Fibroblast of villous mesenchyme (primary cell): ENCODE measurements at places on chromosomes 6 and 20. TPM values are rescaled to one million over a fixed set of nuclear protein-coding genes. Genes with fewer than 3 reads are reported as not detected.

RAB44 gene
- under 0.01 TPM in 1 of 2 replicates, not detected in the other for total RNA-seq

PROKR2 gene
- total RNA-seq, result not detected in 2 replicates

- DNase-seq, result peak; percentile 23
Observed at GRCh38 chr6:19837511-19838441, 606 bp downstream of the ID4 start.

DNA sequence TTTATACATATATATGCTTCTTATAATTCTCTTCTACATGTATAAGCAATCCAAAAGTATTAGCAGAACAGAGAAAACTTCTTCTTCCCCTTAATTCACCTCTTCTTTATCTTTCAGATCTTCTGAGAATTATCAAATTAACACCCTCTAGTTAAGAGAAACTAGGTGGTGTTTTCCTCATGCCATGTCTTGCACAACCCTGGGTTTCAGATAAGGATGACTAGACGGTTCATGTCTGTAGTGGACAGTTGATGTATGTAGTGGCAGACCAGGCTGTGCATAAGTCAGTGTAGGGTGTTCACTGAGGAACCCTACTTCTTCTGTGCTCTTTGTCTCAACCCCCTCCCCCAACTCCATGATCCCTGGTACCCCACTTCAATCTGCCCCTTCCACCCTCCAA, 187.3 kb downstream of the SAMD5 start:
- no peak for DNase-seq

- DNase-seq, result peak; percentile 40
Observed at GRCh38 chr6:85362652-85363310, 87.1 kb upstream of the NT5E start.

- DNase-seq, result no peak
Observed at GRCh38 chr20:45420125-45420524, 4.2 kb downstream of the PIGT start.

- DNase-seq, result no peak
Observed at GRCh38 chr6:136059308-136059707, 190.8 kb downstream of the MTFR2 start.

- DNase-seq, result no peak
Observed at GRCh38 chr6:106872049-106872448, 102.5 kb downstream of the CD24 start.

- peak; percentile 93 for DNase-seq
Observed at GRCh38 chr20:5788385-5788895, 38.2 kb downstream of the SHLD1 start.

DNA sequence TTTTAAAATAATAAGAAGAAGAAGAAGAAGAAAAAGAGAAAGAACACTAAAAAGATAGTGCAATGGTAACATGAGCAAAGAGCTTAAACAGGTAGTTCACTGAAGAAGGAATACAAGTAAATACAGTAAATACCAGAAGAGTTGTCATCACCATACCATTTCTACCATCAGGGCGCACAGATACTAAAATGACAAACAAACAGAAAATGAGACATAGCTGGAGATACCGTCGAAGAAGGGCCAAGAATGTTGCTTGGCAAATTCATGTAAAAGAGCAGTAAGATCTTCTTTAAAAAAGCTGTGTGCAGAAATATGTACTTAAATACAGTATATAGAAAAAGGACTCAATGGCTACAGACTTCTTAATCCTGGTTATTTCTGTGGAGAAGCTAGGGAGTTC, 20.7 kb upstream of the TFAP2C start:
- no peak for DNase-seq

- DNase-seq, result no peak
Observed at GRCh38 chr20:24350923-24351368, 118.5 kb upstream of the SYNDIG1 start.

DNA sequence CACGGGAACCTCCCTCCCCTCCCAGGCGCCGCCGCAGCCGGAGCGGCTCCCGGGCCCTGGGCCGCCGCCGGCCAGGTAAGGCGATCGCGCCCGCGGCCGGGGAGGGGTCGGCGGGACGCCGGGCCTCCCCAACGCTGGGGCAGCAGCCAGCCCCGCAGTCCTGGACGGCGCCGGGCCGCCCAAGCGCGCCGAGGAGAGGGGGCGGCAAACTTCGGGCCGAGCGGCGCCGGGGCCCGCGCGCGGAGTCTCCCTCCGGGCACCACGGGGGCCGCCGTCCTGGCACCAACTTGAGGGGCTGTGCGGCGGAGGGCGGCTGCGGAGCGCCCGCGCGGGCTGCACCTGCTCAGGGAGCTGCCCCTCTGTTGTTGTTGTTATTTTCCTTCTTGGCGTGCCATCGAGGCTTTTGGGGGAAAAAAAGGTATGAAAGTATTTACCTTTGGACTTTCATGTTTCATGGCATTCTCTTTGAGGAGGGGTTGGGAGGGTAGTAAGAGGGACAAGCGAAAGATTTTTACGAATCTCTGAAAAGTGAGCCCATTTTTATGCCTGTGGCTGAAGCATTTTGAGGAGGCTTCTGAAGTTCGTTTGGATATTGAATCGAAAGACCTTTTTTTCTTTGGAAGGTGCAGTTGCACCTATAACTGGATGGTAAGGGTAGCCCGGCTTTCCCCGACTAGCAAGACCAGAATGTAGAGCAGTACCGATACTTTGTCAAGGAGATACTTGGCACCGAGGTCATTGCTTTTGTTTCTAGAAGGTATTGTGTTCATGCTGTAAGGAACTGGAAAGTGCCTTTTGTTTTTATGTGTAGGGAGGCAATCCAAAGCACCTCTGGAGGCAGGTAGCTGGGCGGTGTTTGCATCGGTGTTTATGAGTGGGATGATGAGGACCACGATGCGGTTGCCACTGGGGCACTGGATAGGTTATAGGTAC, at the start of gene RNF182:
TSS of gene RNF182 (plus strand) at position 4 of the 933 bp plus-strand sequence. CDS start 52,168 bp downstream, outside the sequence.
- DNase-seq, result no peak

- DNase-seq, result no peak
Observed at GRCh38 chr20:1835186-1836035, 59.8 kb upstream of the SIRPA start.
